ENCODE measurements at places on chromosomes 13 and 19.

- DNase-seq: no peak
Measured at GRCh38 chr19:2350656-2351055, 9.4 kb upstream of the TMPRSS9 start.

GRCh38 chr19:41377977-41378709 is 1.8 kb downstream of the TMEM91 start:
- no peak for DNase-seq

- DNase-seq: no peak
Measured at GRCh38 chr19:10467104-10467706, 36.0 kb downstream of the KEAP1 start.

DNA sequence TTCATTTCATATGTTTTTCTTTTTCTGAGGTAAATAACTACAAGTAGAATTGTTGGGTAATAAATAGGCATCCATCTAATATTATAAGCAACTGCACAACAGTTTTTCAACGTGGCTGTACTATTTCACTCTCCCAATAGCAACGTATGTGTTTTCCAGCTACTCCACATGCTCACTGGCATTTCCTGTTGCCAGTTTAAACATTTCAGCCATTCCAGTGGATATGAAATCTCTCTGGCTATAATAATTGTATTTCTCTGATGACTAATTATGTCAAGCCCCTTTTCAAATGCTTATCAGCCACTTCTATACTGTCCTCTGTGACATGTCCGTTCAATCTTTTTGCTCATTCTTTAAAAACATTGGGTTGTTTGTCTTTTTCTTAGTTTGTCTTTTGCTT is 26.8 kb upstream of the ALOX5AP start:
- DNase-seq: peak; percentile 66

DNA sequence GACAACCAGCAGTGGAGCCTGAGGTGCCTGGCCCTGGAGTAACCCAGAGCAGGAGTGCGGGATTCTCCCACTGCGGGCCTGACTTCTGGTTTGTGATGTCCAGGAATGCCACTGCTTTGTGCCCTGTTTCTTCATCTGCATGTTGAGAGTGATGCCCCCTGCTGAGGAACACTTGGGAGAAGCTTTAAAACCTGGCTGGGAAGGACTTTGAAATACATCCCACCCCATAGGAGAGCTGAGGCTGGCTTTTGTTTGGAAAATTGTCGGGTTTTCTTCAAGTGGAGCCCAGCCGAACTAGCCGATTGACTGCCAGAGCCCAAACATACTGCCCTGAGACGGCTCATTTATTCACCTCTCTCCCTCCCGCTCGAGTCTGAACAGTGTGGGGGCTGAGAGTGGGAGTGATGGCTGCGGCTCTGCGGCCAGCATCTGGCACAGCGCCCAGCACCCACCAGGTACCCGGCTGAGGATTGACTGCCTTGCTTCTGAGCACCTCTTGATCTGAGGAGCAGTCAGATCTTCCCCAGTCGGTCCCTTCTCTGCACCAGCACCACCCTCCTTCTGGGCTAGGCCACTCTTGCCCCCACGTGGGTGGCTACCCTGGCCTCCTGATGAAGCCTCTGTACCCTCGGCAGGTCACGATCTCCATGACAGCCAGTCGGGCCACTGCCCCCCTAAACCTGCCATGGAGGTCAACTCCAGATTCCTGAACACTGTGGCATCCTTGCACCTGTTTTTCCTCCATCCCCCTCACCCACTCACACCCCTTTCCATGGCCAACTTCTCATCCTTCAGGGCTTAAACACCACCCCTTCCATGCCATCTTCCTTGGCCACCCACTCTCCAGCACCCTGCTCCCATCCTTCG is 148.9 kb downstream of the SIPA1L3 start:
- no peak for DNase-seq

DNA sequence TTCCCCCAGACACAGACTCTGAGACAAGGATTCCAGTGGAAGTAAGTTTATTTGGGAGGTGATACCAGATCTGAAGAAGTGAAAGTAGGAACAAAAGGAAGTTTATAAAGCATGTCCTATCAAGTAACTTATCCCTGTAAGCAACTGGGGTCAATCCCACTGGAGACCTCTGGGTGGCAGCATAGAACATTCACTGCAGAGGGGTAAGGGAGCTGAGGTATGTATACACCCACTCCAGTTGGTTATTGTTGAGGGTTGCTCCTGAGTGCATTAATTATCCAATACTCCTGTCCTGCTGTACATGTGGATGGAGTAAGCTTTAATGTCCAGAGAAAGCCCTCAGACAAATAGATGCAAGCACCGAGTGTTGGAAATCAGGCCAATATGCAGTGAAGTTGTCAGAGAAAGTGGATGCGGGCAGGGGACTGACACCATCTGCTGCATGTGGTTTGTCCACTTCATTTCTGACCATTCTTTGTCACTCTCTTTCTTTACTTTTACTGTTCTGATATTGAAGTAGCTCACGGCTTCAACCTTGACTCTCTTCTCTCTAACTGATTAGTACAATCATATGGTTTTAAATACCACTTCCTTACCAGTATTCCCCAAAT is 46.7 kb downstream of the NOTCH3 start:
- peak; percentile 60 for DNase-seq

DNA sequence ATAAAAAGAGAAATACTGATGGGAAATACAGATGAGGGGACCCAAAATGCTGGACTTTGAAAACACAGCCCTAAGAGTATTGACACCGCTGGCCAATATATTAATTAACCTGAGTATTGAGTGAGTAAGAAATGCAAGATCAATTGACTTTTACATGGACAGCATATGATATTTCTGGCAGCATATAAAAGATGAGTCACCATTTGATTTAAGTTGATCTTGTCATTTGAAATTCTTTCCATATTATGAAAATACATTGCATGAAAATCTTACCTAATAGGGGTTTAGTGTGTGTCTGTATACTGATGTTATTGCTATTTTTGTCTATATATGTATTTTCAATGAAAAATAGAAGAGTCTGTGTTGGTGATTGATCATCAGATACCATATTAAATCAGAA is 619.6 kb downstream of the KCTD12 start:
- no peak for DNase-seq

- no peak for DNase-seq
Measured at GRCh38 chr19:5006201-5006600, 37.3 kb downstream of the KDM4B start.

- DNase-seq: no peak
Measured at GRCh38 chr13:78576261-78576660, 27.1 kb downstream of the POU4F1 start.

DNA sequence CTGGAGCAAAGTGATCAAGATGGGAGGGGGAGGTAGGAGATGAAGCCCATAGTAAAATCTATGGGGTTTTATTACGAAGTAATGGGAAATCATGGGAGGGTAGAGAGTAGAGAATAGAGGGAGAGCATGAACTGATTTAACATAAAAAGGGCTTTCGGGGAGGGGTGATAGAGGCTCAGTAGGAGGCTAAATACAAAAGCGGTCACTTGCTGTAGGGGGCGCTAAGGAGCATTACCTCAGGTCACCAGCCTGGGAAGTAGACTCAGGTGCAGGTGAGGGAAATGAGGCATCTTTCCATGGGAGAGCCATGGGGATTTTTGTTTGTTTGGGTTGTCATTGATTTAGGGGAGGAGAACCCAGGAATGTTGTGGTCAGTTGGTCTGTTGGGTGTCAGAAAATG is 14.1 kb downstream of the KRTDAP start:
- DNase-seq: no peak

DNA sequence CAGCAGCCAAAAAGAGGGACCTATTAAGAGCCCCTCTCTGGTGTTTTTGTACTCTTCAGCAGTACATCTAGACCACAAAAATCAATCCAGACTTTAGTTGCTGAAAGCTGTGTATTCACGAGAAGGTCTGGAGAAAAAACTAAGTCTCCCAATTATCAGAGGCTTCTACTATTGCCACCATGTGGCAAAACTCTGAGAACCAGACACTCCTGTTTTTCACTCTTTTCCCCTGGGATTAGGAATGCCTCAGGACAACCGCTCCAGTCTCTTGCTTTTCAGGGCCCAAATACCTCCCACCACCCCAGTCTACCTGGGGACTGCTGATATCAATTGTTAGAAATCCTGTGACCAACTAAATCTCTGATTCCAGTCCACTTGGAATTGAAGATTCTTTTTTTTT is 30.1 kb upstream of the OBI1 start:
- no peak for DNase-seq

- DNase-seq: no peak
Measured at GRCh38 chr13:49615836-49616675, 12.3 kb upstream of the ARL11 start.

DNA sequence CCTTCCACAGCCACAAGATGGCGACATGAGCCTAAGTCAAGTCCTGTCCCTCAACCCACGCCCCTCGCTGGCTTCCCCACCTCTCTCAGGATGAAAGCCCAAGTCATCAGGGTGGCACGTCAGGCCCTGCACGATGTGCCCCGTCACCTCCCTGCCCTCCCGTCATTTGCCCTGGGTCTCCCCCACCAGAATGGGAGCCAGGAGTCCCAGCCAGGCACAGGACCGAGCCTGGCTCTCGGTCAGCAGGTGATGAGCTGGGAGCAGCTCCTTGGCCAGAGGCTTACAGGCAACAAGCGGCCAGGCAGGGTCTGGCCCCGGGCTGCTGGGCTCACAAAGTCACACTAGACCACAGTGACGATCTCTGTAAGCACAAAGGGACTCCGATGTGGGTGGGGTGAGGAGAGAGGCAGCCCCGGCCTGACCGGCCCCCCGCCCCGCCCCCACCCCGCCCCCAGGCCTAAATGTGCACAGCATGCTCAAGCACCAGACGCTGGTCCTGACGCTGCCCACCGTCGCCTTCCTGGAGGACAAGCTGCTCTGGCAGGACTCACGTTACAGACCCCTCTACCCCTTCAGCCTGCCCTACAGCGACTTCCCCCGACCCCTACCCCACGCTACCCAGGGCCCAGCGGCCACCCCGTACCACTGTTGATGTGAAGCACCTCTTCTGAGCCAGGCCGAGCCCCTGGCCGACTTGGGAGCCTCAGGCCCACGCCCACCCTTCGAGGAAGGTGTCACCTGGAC is 7.3 kb downstream of the MRPL4 start:
- DNase-seq: peak; percentile 79

- DNase-seq: peak; percentile 85
Measured at GRCh38 chr19:9792206-9793070, 23.9 kb upstream of the ZNF846 start.

DNA sequence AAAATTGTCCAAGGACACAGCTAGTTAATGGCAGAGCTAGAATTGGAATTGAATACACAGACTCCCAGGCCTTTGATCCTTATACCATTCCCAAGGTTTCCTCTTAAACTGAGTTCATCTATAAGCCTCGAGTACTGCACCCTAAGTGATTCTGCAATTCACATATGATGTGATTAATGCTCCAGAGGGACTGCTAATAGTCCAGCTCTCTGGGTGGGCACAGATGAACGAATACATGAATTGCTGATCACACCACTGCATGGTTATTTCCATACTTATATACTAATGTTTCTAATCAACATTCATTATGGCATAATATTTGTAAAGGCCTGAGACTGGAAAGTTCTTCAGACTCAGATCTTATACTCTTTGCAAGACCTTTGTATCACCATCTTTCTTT is 101.8 kb downstream of the NUFIP1 start:
- DNase-seq: no peak

DNA sequence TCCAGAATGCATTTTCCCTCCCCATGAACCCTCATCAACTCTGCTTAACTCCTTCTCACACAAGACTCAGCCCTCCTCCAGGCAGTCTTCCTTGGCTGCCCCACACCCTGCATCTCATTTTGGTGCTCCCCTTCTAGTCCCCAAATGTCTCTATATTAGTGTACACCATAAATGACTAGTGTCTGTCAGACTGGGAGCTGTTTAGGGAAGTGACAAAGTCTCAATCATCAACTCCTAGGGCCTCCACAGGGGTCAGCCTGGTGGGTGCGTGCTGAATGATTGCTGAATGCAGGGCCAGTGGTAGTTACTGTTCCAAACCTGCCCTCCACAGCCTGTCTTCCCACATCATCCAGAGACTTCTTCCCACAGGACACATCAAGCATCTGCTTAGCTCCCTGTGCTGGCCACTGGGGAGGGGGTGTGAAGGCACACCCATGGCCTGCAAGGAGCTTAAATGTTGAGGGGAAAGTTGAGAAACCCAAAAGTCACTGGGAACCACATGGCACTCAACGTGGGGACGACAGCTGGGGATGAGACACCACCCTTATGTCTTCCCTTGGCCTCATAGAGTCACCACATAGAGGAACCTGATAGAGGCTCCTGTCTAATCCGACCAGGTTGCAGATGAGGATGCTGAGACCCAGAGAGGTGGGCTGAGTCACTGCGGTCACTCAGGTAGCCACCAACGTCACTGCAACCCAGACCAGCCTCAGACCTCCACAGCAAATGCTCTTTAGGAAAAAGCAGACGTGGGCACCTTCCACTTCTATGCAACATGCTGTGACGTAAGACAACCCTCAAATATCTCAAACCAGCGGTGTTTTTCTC is 79.3 kb upstream of the TM9SF2 start:
- DNase-seq: no peak

DNA sequence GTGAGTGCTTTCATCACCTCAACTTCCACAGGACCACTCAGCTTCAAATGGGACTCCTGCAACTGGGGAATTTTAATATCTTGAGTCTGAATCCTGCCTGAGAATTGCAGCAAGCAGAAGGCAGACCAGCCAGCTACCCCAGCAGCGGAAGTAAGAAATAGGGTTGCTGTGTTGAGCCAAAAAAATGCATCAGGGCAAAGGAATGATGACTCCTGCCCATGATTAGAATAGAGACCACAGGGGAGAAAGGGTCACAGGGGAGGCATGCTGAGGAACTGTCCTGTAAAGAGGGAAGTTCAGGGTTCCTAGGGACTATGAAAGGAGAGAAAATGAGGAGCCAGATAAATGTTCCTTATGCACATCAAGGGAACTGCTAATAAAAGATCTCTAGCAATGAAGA is 370.2 kb downstream of the KCTD12 start:
- peak; percentile 92 for DNase-seq

DNA sequence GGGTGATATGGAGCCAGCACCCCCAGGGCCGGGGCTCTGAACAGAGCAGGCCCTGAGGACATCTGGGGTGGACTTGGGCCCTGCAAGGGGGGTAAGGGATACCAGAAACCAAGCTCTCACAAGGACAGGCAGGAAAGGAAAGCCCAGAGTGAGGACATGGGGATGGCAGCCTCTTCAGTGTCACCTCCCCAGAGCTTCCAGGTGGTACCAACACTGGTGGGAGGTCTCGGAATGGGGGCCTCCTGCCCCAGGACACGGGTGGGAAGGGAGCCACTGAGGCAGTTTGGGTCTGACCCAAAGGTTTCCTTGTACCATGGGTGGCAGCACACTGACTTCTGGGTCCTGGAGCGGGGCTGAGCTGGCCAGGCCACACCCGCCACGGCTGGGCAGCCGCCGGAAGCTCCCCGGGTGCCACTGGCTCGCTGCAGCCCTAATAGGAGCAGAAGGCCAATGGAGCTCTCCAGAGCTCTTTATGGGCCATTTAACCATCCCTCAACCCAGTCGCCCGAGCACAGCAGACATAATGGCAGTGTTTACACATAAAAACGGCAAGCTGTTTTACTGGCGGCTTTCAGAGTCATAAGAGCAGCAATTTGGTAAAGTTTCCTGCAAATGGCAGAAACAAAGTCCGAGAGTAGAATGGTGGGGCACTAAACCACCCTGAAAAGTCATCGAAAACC is 59.3 kb downstream of the PEPD start:
- no peak for DNase-seq

Data from brain microvascular endothelial cell (primary cell).